ENCODE measurements at places on chromosomes 12 and 14.

- DNase-seq, result no peak
These were observed 234.2 kb upstream of the RGS6 start for GRCh38 chr14:71698027-71698426.

DNA sequence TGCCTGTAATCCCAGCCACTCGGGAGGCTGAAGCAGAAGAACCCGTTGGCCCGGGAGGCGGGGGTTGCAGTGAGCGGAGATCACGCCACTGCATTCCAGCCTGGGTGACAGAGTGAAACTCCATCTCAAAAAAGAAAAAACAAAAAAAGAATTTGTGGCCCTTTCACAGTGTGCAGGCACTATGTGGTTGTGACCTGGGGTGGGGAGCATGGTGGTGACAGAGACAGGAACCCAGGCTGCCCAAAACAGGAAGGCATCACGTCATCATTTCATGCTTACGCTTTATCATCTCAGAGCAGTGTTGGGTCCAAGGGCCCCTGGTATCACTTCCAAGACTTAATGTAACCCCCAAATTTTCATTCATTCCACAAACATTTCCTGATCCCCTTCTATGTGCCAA lies 175.7 kb upstream of the GSC start:
- peak; percentile 10 for DNase-seq

DNA sequence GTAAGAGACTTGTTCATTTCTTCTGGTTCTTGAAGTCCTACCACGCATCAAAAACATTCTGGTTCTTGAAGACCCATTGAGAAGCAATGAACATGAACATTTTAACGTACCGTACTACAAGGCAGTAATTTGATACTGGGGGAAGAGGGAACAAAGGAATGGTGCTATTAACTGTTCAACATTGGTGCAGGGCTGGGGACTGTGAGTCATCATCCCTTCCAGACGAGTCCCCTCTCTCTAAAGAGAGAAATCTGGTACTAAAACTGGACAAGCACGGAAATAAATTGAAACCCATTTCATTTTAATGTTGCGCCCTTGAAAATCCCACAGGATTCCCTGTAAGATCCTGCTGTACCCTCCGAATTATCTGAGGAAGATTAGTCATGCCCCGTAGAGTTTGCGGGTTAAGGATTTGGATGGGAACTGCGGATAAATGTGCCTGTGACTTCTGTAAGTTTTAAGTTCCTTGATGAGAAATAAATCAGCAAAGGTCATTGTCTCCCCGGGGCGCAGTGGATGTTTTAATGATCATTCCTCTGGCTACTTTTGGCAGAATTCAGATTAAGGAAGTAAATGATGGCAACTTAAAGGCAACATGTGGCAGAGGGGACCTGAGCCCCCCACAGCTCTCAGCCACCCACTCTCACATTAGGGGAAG lies 78.6 kb downstream of the KCNK13 start:
- no peak for DNase-seq

DNA sequence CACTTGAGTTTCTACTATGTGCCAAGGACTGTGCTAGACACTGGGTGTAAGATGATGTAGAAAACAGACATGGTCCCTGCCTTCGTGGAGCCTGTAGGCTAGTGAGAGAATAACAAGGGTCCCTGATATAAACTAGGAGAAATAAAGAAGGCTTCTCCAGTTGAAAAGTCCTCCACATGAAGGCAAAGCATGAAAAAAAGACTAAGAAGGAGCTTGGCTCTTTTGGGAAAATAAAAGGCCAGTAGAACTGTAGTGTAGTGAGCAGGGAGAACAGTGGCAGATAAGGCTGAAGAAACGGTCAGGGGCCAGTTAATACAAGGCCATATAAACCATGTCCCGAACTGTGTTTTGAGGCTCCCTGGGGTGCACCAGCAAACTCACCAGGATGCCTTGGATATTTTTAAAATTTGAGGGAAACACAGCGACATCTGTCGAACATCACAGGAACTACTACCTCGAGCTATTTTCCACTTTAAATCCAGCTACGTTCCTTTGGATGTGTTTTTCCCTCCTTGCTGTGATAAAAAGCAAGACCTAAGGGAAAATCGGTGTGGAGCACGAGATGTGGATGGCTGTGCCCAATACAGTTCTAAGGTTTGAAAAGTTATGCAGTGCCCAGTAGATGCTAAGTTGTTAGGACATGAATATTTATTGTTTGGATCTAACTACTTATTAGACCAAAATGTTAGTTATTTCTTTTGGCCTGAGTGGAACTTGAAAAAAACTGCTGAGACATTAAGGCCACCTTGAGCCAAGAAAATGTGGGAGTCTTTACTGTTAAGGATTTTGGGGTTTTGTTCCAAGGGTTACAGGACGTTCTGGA lies 8.5 kb upstream of the CFL2 start:
- DNase-seq, result peak; percentile 38

- no peak for DNase-seq
These were observed 705.8 kb downstream of the C12orf50 start for GRCh38 chr12:87323369-87323768.

- DNase-seq, result no peak
These were observed 40.0 kb downstream of the DAAM1 start for GRCh38 chr14:59228421-59228820.

- no peak for DNase-seq
These were observed 600 bp downstream of the SYT10 start for GRCh38 chr12:33438851-33439586.

DNA sequence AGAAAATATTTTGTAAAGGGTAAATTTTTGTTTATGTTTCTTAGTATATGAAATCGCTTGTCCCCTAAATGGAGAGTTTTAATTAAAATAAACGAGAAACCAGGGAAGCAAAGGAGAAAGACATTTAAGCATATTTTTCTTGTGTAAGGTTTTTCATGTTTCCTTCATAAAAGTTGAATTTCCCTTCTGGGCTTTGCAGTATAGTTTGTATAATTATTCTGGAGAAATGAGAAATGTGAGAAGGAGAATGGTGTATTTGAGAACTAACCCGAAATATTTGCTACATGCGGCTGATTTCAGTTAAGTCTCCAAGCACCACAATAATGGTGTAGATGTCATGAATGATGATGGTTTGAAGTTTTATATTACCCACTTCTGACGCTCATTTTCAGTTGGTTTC lies 307.7 kb upstream of the SEL1L start:
- no peak for DNase-seq

DNA sequence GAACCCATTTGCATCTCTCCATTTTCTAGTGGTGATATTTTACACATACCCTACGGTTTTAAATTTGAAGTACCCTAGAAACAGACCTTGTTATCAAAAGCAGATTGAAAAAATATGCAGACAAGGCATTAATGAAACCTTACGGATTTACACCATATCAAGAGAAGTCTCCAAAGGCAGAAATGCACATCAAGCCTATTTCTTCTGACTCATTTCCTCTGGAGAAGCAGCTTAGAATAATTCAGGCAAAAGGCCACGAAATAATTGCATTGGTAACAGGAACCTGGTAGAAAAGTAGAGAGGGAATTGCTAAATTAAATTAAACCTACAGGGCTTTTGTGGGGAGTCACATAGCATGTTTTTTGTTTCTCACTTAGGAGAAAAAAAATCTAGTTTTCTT lies 34.7 kb downstream of the KICS2 start:
- DNase-seq, result no peak

- DNase-seq, result no peak
These were observed 29.1 kb downstream of the NGB start for GRCh38 chr14:77241955-77242354.

DNA sequence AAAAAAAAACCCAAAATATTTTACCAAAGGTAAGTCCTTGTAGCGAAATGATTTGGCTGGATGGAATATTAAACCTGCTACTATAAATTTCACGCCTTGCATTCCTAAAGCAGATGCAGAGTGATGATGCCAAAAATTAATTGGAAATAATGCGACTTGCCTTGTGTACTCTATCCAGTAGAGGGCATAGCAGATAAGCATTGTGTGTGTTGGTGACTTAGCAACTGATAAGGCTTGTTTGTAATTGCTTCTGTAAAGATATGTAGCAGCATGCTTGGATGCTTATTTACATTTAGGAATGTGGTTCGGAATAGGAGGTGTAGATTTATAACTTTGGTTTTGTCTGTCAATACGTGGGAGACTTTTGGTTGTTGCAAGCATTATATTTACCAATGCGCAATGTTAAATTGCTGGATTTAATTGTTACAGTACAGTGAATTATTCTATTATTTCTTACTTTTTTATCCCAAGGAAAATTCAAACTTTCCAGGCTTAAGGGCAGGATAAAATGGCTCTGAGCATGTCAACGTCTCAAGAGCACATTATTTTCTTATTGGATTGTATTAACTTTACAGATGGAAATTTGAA lies 80.5 kb downstream of the TMEM260 start:
- DNase-seq, result no peak

GRCh38 chr14:38837343-38838048 lies 265.5 kb downstream of the SEC23A start:
- DNase-seq, result no peak

- DNase-seq, result no peak
These were observed 4.3 kb upstream of the GPR19 start for GRCh38 chr12:12700254-12700653.

DNA sequence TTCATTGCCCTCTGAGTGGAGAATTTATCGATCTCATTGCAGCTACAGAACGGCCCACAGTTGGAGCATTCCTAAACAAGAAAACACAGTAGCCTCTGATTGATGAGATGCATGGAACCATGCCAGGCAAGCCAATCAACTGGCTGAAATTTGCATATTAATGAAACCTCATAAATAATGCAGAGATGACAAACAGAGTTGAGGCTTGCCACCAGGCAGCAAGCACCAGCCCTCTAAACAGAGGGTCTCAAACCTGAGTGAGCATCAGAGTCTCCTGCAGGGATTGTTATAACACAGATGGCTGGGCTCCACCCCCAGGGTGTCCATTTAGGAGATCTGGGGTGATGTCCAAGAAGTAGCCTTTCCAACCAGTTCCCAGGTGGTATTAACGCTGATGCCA lies 60.9 kb upstream of the CMKLR1 start:
- DNase-seq, result no peak

GRCh38 chr12:71266606-71267005 lies 108.8 kb upstream of the TSPAN8 start:
- no peak for DNase-seq

DNA sequence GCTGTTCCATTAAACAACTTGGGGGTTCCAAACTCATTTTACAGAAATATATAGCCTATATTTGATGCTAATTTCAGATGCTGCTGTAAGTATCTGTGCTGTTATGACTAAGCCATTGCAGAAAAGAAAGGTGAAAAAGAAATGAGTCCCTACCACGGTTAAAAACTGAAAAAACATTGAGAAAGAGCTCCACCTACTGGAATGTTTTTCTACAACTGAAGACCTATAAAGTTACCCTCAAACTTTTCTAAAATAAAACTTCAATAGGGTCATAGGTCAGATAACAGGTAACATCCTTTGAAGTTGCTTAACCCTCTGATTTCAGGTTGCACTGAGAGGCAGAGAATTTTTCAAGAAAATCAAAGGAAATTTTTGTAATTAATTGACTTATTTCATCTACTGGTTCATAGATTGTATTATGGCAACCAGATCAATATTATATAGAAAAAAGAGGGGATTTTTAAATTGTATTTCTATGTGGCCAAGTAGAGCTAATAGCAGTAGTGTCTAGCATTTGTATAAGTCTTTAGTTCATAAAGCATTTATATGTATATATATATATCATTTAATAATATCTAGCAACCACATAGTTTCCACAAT lies 279.9 kb downstream of the RPS29 start:
- DNase-seq, result no peak

- no peak for DNase-seq
These were observed 64.8 kb downstream of the WSCD2 start for GRCh38 chr12:108193917-108194316.

- no peak for DNase-seq
These were observed 31.0 kb downstream of the HCFC2 start for GRCh38 chr12:104095289-104095688.

DNA sequence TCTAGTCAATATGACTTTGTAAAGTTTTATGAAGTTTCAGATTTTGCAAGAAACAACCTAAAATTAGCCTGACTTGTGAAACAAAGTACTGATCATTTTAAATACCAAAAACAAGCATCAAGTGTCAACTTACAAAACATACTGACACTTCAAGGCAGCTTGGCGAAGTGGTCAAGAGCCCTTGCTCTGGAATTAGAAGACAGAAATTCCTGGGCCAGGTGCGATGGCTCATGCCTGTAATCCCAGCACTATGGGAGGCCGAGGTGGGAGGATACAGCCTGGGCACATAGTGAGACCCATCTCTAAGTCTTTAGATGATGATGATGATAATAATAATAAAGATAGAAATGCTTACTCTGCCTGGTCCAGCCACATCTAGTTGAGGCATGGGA lies 45.4 kb upstream of the NR2C1 start:
- DNase-seq, result no peak
